ENCODE measurements at places on chromosomes 13 and 19.

GRCh38 chr13:50366488-50367174 lies 351.4 kb downstream of the KCNRG start:
- DNase-seq = no peak

GRCh38 chr13:75052616-75053015 lies 429.4 kb downstream of the TBC1D4 start:
- DNase-seq = no peak

- DNase-seq = no peak
Observed at GRCh38 chr19:51001515-51001914, at the start of gene KLK8. TSS of gene KLK8 (minus strand) at chr19:51001604. CDS start at chr19:51001167, 437 bp downstream.

GRCh38 chr13:94329754-94330551 lies 149.5 kb downstream of the DCT start:
- DNase-seq = peak; percentile 80

DNA sequence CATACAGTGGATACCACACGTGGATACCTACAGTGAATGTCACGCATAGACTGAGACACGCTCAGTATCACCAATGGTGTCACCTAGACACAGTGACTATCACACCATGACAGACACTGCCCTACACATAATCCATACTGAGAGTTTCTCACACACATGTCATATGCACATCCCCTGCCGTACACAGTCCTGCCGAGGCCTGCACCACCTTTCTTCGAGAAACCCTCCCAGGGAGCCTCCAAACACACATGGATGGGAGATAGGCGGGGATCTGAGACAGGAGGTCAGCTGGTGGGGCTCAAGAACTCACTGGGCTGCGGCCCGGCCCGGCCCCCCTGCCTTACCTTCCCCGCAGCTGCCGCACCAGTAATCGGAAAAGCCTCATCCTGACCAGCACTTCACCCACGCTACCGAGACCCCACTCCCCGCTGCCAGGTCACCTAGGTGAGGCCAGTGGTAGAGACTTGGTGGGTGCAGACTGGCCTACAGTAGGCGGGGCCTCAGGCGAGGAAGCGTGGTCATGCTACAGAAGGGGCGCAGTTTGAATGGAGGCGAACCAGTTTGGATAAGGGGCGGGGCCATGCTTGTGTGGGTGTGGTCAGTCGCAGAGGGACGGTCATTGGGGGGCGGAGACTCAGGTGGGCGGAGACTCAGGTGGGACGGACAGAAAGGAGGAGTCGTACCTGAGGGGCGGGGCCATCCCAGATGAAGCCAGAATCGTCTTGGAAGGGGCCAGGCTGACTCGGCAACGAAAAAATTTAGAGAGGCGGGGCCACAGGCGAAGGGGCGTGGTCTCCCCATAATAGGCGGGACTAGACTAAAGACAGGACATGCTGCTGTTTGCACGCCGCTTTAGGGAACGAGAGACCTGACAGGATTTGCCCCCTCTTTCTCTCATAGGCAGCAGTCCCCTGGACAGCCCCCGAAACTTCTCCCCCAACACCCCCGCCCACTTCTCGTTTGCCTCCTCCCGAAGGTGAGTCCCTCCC lies 2.1 kb downstream of the MAST1 start:
- peak; percentile 86 for DNase-seq

GRCh38 chr13:28658539-28658795 lies 463 bp upstream of the POMP start:
- peak; percentile 24 for DNase-seq

- DNase-seq = peak; percentile 42
Observed at GRCh38 chr19:16581971-16582343, 9.7 kb upstream of the SLC35E1 start.
